Gastrocnemius medialis (tissue), 4 donors: ENCODE measurements at places on chromosomes 16 and 17. TPM values are rescaled to one million over a fixed set of nuclear protein-coding genes. Genes with fewer than 3 reads are reported as not detected.

Gene MYH11
- total RNA-seq, result 57.7 TPM

- DNase-seq, result no peak
- peaks cover 43% of the 10 kb centered on the region for H3K4me1 ChIP-seq
- H3K27ac ChIP-seq, result peak overlapping the region; percentile 11
- no peaks in the 10 kb centered on the region for H3K27me3 ChIP-seq
- H3K36me3 ChIP-seq, result no peaks in the 10 kb centered on the region
- no peak overlapping the region for H3K4me3 ChIP-seq
These were observed 56.1 kb downstream of the B9D1 start for GRCh38 chr17:19306160-19307111.

GRCh38 chr17:7063518-7064094, 16.4 kb downstream of the CLEC10A start:
- no peaks in the 10 kb centered on the region for H3K27me3 ChIP-seq

Gene CDRT15L2
- not detected for total RNA-seq

- H3K4me3 ChIP-seq, result no peak overlapping the region
- H3K27me3 ChIP-seq, result peaks cover 20% of the 10 kb centered on the region
- H3K27ac ChIP-seq, result no peak overlapping the region
- H3K4me1 ChIP-seq, result no peaks in the 10 kb centered on the region
- no peaks in the 10 kb centered on the region for H3K36me3 ChIP-seq
These were observed 11.5 kb upstream of the SRCIN1 start for GRCh38 chr17:38617074-38617860.
